Suppressor macrophage (primary cell): ENCODE measurements at places on chromosomes 12 and 14.
A peak's percentile ranks its signal among the peaks of the same experiment; 100 is the strongest.

DNA sequence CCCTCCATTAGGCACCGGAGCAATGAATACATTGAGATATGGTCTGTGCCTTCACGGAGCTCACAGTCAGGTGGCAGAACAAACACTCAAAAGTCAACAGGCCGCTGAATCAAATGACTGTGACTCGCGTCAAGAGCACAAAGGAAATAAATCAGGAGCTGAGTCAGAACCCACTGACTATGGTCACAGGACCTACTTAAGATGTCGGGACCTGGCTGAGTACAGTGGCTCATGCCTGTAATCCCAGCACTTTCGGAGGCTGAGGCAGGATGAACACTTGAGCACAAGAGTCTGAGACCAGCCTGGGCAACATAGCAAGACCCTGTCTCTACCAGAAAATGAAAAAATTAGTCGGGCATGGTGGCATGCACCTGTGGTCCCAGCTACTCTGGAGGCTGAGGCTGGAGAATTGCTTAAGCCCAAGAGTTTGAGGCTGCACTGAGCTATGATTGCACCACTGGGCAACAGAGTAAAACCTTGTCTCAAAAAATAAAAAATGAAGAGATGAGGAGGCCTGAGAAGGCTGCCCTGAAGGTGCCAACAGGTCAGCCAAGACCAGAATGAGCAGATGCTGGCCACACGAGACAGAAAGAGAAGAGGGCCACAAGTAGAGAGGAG, 19.9 kb downstream of the TMEM233 start:
- no peak for DNase-seq

- peak; percentile 97 for DNase-seq
Observed at GRCh38 chr12:54383041-54383609, 1.4 kb downstream of the ZNF385A start.

- peak; percentile 38 for DNase-seq
Observed at GRCh38 chr14:106378191-106378590, 851.8 kb downstream of the TMEM121 start.

- no peak for DNase-seq
Observed at GRCh38 chr12:122691566-122691965, 11.6 kb downstream of the HCAR2 start.

GRCh38 chr14:90554341-90554740, 157.5 kb downstream of the CALM1 start:
- DNase-seq, result no peak

GRCh38 chr14:24678801-24679247, 44.8 kb upstream of the GZMB start:
- DNase-seq, result peak; percentile 93

GRCh38 chr12:15962760-15963159, 51.6 kb downstream of the DERA start:
- DNase-seq, result no peak

- DNase-seq, result no peak
Observed at GRCh38 chr12:106906715-106907114, 49.0 kb upstream of the TMEM263 start.

GRCh38 chr12:70619471-70620152, 17.6 kb downstream of the PTPRB start:
- DNase-seq, result no peak

GRCh38 chr14:66360366-66360926, 125.7 kb upstream of the CCDC196 start:
- no peak for DNase-seq

GRCh38 chr14:31080056-31080455, 53.9 kb upstream of the STRN3 start:
- DNase-seq, result no peak

DNA sequence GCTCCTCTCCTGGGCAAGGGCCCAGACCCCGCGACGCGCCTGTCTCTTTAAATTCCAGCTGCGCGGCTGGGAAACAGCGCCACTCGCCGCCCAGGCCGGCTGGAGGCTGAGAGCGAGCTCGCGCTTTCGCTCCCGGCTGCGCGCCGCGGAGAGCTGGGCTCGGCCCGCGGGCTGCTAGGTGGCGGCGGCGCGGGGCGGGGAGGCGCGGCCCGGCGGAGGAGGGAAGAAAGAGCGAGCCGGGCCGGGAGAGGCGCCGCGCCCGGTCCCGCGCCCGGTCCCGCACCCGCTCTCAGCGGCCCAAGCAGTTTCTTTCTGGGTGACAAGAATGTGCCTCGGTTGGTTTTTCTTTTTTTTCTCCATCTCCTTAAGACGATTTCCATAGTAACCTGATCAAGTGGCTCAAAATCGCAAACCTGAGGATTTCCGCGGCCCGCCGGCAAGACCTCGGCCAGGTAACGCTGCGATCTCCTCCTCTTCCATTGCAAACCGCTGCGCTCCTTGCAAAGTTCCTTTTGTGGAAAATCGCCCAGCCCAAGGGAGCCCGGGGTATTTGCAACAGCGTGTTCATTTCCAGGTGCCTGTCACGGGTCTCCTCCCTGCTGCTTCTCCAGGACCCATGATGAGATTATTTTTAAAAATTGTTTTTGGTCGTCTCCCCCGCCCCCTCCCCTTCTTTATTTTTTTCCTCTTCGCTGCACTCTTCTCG, 259.5 kb upstream of the E2F7 start:
- DNase-seq, result peak; percentile 80
